GDM1 (cell line): ENCODE measurements at places on chromosomes 6 and 20.

GRCh38 chr20:48682529-48683363 is 145.1 kb downstream of the PREX1 start:
- no peak for DNase-seq

DNA sequence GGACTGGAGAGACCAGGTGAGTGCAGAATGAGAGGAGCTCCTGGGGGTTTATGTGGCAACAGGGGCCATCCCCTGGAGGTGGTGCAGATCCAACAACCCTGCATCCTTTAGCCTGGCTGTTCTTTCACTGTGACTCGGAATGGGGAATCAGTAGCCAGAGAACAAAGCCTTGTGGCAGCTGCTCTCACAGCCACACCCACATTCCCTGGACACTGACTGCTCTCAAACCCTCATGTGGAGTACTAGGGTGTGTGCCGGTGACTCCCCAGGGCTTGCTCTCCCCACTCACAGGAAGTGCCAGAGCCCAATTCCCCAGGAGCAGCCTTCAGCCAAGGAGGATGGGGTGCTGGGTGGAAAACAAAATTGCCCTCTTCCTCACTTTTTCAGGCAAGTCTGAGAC is 30.2 kb upstream of the GGTLC1 start:
- no peak for DNase-seq

DNA sequence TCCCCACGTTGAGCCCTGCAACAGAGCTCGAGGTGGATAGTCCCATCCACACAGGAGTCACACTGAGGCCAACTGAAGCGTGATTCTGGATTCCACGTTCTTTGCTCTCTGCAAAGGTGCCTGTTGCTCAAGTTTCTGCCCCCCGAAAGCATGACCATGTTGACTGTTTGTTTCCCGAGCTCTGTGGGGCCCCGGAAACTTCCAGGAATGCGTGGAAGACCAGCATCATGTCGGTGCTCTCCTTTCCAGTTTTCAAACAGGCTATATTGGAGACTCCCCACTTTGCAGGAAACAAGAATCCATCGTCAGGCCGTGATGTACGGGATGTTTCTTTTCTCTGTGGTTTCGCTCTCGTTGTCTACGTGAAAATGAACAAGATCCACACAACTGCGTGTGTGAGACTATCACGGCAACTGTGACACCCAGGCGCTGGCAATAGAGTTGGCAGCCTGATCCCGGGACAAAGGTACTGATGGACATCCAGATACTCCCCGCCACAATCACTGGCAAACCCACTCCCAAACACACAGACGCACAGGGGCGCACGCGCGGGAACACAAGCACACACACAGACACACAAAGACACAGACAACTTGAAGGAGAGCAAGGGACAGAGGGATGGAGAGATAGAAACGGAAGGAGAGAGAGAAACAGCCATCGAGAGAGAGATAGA is 444.6 kb upstream of the DEFB115 start:
- DNase-seq = no peak

DNA sequence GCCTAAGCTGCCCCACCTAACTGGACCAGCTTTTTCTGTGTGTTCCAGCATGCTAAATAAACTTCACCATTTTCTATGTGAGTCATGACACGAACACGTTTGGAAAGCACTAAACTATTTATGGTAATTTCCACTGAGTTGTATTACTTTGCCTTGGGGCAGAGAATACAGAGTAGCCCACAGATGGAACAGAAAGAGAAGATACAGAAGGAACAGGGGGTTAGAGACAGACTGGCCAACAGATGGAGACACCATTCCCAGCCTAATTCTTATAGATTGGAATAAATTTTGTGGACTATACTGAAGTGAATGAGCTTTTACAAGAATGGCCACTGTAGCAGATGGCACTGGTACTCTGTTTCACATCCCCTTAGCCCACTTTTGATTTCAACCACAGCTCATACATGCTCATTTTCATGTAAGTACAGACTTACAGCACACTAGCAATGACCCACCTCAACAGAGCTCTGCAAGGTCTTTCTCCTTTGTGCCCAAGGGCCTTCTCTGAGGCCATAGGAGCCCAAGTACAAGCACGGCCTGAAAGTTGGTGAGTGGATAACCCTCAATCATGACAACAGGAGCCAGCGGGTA is 13.1 kb upstream of the NT5DC1 start:
- DNase-seq = no peak

DNA sequence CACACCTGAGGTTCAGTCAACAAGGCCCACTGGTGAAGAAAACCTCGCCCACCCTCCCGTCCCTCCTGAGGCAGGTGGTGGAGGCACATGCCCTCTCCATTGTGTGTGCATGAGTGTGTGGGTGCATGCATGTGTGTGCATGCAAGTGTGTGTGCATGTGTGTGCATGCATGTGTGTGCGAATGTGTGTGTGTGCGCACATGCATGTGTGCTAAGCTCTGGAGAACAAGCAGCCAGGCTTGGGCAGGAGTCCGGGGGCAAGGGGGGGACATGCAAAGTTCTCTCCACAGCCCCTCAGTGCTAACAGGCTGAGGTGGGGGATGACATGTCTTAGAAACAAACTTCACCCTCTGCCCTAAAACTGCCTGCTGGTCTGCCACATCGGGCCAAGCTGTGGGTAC is 3.1 kb upstream of the HSPA12B start:
- no peak for DNase-seq

DNA sequence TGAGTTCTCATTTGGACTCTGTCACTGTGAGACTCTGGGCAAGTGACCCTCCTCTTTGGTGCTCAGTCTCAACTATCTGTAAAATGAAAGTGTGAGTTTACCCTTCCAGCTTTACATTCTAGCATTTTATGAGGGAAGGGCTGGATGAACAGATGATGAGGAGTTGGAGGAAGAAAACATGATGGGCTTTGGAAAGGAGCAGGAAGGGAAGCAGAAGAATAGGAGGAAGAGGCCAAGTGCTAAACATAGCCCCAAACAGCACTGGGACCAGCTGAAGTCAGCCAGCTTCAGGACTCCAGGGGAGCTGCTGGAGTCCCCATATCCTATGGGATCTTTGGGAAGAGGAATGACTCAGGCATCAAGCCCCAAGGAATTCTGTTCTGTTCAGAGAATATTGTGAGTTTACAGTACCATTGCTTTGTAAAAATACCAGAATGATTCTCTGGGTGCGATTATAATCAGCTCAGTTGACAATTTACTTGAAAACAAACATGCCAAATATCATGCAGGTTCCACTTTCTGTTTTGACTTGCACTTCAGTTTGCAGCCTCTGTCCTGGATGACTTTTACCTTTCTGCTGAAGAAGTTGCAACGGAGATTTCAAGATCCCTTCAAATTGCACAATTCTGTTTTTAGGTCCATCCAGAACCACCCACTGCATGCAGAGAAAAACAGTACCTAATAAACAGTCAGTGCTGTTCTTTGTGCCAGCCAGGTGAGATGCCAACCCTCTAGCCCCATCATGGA is 3.2 kb downstream of the CD40 start:
- DNase-seq = no peak

DNA sequence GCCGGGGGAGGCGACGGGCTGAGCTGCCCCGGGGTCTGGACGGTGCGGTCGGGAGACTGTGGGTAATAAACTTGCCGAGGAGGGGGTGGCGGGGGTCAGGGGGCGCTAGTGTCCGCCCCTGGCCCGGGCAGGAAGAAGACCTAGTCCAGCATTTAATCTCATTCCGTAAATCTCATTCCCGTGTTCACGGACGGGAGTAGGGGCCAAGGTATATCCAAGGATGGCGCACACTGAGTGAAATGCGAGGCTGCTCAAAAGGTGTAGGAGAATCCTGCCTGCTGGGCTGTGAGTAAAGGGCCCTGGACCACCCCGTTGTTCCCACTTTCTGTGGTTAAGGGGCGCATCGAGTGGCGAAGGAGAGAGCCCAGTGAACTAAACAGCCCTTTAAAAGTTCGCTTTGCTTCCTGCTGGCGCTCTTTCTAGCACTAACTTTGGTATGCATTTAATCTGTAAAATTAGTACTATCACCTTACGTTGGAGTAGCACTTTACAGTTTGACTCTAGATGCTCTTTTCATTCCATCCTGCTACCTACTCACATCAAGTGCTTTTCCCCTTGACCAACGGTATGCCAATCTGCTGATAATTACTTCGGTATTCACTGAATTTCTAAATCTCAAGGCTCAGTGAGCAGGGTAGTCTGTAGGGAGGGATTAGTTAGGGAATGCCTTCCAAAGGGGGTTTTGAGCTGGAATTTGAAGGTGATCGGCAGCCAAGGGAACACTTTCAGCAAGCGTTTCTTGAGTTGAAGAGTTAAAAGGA is 730 bp downstream of the PARD6B start:
- DNase-seq = no peak

- DNase-seq = no peak
Observed at GRCh38 chr6:148173548-148173947, 169.1 kb upstream of the SASH1 start.

GRCh38 chr20:58850693-58851174 is at the start of gene GNAS-AS1:
GNAS-AS1 (minus strand) TSS chr20:58850902.
- DNase-seq = no peak
